ENCODE measurements at places on chromosomes 5 and 9.

DNA sequence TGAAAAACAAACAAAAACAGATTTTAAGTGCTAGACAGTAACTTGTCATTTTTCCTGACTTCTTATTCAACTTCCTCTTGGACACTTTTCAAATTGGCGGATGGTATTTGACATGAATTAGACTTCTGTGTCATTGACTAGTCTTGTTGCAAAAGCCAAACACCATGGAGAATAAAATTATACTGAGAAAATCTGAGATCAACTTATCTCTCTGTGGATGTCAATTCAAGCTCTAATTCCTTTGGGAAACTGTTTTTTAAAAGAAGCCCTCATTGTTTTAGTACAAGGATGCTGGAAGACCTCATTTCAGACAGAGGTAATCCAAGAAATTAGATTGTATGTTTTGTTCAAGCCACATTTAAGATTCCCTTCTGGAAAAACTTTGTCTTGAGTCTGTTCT lies 831.0 kb downstream of the SEMA5A start:
- no peak for DNase-seq

- no peak for DNase-seq
Measured at GRCh38 chr9:131546336-131547084, 1.2 kb downstream of the PRRT1B start.

DNA sequence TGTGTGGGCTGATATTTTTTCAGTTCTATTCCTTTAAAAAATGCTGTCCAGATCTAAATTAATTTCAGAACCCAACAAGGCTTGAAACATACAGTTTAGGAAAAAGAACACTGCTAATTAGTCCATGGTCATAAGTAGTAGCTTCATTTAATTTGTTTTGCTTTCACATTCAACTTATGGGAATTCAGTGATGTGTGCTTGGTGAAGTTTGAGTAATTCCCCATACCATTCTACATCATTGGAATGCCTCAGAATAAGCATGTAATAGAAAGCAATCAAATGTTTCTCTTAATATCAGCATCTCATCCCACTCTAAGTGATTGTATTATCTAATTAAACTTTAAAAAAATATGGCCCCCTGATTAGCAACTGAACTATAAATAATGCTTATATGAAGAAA lies 2.7 kb downstream of the CNTLN start:
- DNase-seq, result no peak

DNA sequence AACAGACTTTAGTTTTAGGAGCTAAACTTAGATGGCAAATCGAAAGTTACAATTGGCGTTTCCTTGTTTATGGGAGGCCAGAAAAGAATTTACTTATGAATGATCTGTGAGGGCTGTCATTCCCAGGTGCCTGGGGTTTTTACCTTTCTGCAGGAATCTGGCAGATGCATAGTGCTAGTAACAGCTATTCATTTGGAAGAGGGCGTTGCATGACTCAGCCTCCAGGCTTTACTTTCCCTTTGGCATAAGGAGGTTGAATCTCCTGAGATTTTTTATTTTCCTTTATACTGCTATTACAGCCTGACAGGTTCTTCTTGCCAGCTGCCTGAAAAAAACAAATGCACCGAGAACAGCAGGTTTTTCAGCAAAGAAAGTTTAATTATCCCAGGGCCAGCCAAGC lies 30.0 kb downstream of the CARD6 start:
- DNase-seq, result no peak

GRCh38 chr5:96730586-96730985 lies 68.4 kb downstream of the CAST start:
- DNase-seq, result no peak

DNA sequence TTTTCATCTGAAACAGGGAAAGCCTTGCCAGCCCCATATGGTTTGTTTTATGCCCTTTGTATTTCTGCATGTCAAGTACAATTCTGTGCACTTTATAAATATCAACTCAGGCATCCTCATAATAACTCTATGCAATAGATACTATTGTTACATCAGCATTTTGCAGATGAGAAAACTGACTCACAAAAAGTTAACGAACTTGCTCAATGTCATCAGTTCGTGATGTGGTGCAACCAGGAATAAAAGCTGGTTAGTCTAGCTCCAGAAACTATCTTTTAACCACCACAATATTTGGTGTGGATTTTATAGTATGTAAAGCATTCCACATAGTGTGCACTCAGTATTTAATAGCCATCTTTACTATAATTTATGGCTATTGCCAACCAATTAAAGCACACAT lies 134.9 kb downstream of the MRPS30 start:
- DNase-seq, result no peak

DNA sequence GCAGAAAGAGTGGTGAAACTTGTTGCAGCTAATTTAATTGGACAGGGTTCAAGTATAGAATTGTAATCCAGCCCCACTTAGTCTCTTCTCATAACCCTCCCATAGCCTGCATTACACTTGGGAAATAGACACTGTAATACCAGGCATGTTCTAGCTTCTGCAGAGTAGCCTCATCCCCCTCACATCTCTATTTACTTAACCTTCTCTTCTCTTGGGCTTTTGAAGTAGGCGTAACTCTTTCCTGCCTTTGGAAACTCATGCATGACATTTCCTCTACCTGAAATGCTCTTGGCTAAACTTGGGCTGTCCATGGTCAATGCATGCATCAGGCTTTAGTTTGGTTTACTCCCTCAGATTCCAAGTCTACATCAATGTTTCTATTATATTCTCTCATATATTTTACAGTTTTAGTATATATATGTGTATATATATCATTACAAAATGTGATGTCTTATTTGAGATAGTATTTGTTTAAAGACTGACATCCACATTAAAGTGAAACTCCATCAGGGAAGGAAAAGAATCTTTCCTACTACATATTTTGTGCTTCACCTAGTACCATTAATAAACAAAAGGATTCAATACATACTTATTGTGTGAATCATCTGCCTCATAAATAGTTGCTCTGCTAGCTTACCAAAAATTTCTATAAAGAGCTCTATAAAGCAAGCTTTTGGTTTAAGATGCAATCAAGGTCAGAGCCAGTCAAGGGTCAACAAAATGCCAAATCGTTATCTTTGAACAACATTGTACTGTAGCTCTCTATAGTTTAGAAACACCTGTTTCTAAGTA lies 1158.0 kb downstream of the MAT2B start:
- no peak for DNase-seq

- no peak for DNase-seq
Measured at GRCh38 chr5:173327084-173327947, 898 bp downstream of the STC2 start.

DNA sequence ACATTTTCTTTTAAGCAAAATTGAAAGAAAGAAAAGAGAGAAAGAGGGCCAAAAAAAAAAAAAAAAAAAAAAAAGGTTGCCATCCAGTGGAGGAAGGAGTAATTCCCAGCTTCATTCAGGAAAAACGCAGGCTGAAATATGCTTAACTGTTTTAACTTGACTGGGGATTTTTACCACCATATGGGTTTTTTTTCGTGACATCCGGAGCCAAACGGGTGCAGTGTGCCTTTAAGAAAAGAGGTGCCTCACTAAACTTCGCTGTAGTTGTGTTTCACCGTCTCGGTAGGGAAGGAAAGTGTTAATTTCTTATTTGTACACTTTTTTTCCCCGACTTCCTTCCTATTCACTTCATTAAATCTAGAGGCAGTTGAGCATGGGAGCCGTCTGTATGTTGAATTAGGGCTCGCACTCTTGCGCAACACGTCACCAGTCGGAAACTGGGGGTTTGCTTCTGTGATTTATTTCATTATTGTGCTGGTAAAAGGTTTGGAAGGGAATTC lies 143.0 kb downstream of the SMARCA2 start:
- peak; percentile 64 for DNase-seq

DNA sequence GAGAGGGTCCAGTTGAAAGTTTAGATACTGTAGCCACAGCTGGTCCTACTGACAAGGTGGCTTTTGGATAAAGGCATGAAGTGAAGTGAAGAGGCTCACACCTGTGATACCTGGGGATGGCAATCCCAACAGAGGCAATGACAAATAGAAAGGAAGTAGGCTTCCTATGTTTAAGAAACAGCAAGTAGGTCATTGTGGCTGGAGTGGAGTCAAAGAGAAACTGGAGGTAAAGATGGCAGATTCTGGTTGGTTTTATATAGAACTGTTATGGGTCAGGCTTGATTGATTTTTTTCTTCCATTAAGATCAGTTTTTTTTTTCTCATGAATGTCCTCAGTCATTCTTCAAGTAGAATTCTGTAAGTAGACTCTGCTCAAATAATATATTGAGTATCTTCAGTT lies 79.5 kb downstream of the ANXA1 start:
- no peak for DNase-seq

GRCh38 chr9:38390442-38390841 lies 2.1 kb upstream of the ALDH1B1 start:
- DNase-seq, result no peak

DNA sequence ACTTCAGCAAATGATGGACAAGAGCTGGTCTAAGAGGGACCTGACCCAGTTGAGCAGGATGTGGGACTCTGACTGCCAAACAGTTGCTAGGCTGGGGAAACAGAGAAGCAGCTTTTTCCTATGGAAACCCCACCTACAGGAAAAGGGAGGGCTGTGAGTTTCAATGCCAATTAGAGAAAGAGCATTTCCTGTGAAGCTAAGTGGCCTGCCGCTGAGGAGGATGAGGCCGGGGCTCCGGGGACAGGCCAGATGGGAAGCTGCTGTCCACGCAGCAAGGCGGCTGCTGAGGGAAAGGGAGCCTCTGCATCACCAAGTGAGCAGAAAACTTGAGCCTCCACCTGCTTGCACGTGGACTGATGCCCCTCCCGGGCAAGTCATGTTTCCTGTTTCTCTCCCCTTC lies at the start of gene PCDH12:
Gene PCDH12, minus strand, starts transcription at position 90 of the 400 bp plus-strand sequence. CDS start 351 bp downstream, outside the sequence.
- no peak for DNase-seq

- DNase-seq, result no peak
Measured at GRCh38 chr5:95887977-95888376, 65.5 kb upstream of the GLRX start.

DNA sequence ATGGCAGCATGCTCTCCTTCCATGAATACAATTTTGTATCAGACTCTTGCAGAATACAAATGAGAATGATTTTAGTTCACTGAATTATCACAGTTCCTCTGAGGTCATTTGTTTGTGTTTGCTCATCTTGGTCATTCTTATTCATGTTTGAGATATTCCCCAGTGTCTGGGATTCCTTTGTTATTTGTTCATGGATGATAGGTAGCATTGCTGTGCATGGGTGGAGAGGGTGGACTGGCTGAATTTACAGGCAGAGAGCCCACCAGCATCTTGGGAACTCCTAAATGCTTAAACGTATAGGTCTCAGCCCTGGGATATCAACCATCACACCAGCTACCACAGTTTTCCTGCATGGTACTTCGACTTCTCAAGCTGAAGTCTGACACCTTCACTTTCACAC lies 459.8 kb downstream of the CCDC171 start:
- no peak for DNase-seq

- no peak for DNase-seq
Measured at GRCh38 chr9:21708856-21709255, 93.6 kb upstream of the MTAP start.

Data from tibial artery (tissue), 4 donors.